ENCODE measurements at places on chromosomes 16 and 17.
A peak's percentile ranks its signal among the peaks of the same experiment; 100 is the strongest.

DNA sequence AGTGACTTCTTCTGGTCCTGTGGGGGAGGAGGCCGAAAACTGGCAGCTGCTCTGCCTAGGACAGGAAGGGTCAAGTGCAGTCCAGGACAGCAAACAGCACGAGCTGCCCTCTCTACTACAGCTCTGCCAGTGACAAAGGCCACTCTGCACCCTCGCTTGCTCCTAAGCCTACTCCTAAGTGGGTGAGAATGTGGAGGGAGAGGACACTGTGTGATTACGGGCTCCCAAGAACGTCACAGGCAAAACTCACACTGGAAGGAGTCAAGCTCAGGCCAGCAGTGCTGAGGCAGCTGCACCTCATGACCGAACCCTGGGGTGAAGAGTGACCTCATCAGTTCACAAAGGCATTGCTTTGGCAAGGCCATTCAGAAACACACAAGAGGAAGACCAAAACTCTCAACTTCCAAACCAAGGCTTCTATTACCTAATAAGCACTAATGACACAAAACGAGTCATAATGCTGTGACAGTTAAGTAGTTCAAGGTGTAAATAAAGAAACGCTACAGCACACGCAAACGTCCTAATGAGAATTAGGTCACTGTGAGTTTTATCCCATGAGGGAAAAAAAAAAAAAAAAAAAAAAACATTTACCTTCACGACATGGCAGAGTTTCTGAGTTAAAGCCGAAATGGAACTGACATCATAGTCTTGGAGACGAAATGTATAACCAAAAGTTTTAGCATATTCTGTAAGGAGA is 35.1 kb downstream of the MARF1 start:
- DNase-seq = no peak

- DNase-seq = peak; percentile 53
These were observed 24.3 kb downstream of the POLR3E start for GRCh38 chr16:22321340-22322001.

- no peak for DNase-seq
These were observed 9.3 kb downstream of the NGFR start for GRCh38 chr17:49504369-49504768.

DNA sequence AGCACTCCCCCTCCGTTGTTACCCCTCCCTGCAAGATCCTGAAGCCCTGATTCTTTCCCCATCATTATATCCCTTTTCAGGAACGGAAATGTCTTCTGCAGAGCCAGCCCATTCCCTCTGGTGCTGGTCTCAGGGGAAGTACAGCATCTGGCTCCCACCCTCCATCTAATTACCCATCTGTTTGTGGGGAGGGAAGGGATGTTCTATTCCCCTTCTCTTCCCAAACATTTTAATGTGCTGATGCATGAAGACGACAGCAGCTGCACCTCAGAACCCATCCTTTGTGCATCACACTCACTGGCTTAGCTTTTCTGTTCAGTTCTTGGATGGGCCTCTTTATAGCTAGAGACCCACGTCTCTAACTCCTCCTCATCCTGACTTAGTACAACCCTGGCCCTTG is 367.2 kb downstream of the CDH13 start:
- DNase-seq = no peak

GRCh38 chr17:60173304-60173819 is 23.6 kb downstream of the CA4 start:
- no peak for DNase-seq

- no peak for DNase-seq
These were observed 5.5 kb upstream of the FAM20A start for GRCh38 chr17:68606451-68607307.

GRCh38 chr17:29216856-29217255 is 29.8 kb upstream of the CRYBA1 start:
- no peak for DNase-seq

DNA sequence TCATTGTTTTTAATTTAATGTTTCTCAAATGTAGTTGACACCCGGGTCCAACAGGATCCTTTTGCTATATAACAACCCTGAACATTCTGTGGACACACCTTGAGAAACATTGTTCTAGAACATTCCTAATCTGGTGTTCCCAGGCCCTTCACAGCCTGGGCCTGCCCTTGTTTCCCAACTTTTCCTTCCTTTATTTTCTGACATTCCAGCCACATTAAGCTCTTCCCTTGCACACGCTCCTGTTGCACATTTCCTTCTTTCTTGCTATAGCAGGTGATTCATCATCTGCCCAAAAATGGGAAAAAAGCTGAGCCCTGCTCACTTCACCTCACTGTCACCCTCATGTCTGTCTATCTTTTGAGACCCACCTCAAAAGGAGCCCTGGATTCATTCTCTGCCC is 67.9 kb upstream of the MARCHF10 start:
- no peak for DNase-seq

DNA sequence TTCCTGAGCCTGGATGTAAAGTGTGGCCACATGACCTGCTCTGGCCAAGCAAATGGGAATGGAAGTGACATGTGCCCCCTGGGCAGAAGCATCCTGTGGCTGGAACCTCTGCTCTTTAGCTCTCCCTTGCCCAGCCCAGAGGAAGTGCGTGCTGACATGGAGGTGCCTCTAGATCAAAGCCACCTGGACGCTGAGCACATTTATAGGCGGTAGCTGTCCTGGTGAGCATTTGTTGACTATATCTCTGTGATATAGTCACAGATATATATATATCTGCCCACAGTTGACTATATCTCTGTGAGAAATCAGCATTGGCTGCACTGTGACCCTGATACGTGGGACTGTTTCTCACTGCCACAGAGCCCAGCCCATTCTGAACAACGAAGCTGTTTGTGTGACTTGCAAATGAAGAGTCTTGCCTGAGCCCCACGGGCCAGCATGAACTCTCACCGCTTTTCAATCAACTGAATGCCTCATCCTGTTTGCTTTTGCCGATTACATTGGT is 118.8 kb downstream of the C16orf95 start:
- no peak for DNase-seq

DNA sequence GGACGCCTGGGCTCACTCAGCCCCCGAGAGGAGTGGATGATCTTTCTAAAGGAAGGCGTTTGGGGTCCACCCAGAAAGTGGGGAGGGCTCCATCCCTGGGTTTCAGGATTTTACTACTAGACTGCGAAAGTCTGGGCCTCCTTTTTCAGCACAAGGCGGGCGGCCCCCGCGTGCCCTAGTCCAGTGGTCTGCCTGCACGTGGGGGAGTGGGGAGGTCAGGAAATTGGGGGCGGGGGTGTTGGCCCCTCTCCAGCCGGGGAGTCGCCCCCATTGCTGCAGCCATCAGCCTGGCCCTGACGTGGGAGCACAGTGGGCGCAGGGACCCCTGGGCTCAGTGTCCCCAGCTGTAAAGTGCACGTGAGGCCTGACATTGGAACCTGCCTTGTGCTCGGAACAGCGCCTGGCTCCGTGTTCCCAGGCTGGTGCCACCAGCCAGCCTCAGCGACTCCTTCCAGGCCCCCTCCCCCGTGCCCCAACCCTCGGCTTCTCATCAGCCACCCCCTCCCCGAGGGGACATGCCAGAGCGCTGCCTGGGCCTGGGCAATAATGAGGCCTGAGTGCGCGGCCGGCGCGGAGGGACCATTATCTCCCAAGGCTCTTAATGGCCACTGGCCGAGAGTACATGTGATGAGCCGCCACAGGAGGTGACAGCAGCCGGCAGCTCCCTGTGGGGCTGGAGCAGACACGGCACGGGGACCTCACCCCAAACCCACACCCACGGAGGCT is 2.4 kb upstream of the C1QTNF8 start:
- DNase-seq = no peak

DNA sequence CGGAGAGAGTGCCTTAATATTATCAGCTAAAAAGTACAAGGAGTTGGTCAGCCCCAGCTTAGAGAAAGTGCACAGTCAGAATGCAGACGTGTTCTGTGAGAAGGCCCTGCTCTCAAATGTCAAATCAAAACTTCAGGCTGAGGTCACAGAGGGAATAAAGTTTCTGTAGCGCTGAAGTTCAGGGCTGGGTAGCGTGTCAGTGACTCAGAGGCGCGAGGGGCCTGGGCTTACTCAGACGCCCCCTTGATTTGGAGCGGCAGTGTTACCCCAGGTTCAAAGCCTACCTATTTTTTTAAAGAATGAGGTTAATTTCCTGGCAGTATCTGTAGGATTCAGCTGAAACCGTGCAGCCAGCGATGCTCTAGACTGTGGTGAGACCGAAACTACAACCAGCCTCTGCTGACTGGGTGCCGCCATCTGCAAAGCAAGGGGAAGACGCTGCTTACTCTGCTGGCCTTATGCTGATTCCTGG is 4.8 kb downstream of the CIAO3 start:
- no peak for DNase-seq

DNA sequence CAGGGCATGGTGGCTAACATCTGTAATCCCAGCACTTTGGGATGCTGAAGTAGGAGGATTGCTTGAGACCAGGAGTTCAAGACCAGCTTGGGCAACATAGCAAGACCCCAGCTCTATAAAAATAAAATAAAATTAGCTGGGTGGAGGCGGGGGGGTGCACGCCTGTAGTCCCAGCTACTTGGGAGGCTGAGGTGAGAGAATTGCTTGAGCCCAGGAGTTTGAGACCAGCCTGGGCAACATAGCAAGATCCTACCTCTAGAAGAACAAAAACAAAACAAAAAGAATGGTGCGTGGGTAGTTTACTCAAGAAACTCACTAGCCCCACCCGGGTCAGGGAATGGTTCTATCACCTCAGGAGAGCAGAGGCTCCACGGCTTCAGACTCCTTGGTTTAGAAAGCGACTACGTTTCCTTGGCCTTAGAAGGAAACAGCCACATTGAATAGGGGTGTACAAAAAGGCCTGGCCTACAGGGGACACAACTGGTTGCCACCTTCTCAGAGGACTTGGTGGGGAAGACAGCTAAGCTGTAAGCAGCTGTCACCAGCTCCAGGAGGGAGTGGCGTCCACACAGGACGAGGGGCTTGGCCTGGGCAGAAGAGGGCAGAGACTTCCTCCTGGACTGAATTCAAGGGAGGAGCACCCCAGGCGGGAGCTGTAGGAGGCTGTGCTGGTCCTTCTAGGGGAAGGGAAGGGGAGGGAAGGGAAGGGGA is 716 bp downstream of the TK1 start:
- DNase-seq = no peak

GRCh38 chr17:71392715-71393567 is 727.9 kb upstream of the SOX9 start:
- no peak for DNase-seq

- DNase-seq = no peak
These were observed 30.8 kb downstream of the AXIN2 start for GRCh38 chr17:65530523-65531255.

- DNase-seq = no peak
These were observed 165.1 kb downstream of the ABCC12 start for GRCh38 chr16:47990676-47991075.

DNA sequence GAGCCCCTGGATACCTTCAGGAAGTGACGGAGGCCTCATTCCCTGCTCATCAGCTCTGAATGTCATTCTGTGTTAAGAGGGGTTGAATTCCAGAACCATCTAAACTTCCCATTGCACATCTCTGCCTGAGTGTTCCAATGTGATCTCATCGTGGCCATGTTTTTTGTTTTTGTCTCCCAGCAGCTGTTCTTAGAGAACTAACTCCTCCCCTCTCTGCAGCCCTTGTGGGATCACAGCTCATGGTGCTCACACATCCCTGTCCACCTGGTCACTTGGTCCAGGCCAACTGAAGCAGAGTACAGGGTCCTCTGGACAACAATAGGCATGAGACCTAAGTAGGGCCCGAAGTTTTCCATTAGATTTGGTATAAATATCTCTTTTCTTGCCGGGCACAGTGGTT is 6.0 kb upstream of the SYT17 start:
- DNase-seq = no peak

- DNase-seq = no peak
These were observed 240.1 kb upstream of the AXIN2 start for GRCh38 chr17:65801513-65801912.

GRCh38 chr16:25213709-25214397 is 2.9 kb upstream of the AQP8 start:
- DNase-seq = no peak

- peak; percentile 21 for DNase-seq
These were observed 512 bp downstream of the AKAP1 start for GRCh38 chr17:57085448-57086068.

- DNase-seq = peak; percentile 9
These were observed 11.4 kb downstream of the SLC13A5 start for GRCh38 chr17:6701719-6702118.

DNA sequence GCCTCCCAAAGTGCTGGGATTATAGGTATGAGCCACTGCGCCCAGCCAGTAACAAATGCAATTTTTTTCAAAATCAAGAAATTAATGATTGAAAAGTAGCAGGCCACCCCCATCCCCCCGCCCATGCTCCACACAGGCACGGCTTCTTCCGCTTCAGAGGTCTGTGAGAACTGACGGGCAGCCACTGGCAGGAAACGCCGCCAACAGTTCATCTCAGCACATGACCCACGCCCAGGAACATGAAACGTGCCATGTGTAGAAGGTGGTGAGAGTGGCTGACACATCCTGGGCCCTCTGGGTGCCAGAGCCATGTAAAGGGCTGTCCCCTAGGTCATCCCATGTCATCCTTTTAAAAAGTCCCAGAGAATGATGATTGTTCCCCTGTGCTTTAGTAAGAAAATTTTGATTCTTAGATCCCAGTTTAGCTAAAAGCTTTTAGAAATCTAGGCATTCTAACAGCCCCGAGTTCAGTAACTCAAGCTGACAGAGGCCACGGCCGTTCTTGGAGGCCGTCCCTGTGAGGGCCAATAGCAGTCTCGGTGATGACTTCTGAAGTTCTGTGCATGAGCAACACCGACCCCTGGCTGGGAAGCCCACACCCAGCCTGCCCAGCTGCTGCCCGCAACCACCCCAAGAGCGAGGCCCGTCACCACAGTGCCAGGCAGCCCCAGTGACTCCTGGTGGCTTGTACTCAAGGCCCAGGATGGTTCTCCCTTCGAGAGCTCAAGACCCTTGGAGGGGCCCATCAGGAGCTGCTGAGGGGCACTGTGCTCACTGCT is 52.1 kb downstream of the KLHDC4 start:
- peak; percentile 16 for DNase-seq

GRCh38 chr17:3002538-3003295 is 60.7 kb downstream of the OR1D5 start:
- no peak for DNase-seq

DNA sequence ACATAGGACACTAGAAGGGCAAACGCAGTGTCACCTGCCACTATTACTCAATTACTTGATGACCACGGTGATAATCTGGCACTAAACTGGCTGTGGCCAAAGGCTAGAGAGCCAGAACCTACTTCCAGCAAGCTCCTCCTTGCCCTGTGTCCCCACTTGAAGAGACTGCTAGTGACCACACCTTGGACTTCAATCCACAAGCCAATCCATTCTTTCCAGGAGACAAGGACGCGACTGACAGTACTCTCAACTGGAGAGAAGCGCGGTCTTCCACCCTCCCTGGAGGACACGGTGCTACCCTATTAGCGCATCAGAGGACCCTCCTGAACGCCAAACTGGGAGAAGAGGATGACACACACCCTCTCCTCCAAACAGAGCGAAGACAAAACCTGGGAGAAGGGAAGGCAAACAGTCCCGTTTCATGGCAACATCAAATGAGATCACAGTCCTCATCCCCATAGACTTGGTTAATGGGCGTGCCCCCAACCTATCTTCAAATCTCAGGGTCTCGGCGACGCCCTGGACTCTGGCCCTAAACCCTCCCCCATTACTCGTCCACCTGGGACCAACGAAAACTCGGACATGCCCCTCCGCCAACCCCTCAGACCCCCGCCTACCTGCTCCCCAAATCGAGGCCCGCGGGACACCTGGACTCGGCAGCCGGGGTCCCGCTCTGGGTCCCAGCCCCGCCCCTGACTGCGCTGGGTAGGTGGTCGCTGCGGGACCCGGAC is 508 bp downstream of the FLCN start:
- DNase-seq = no peak

Data from activated CD8-positive, alpha-beta memory T cell treated with anti-CD3 and anti-CD28 coated beads for 1 hour (primary cell).